ENCODE measurements at places on chromosomes 11 and 22. TPM values are rescaled to one million over a fixed set of nuclear protein-coding genes. Genes with fewer than 3 reads are reported as not detected.

Gene VWCE
- total RNA-seq = 0.88 TPM

Gene RHOD
- total RNA-seq = 27.2 TPM

Gene TMEM132A
- 8.5 TPM for total RNA-seq

Gene OR4D5
- not detected for total RNA-seq

Gene EHF
- 132 TPM for total RNA-seq

Gene DENND6B
- 5.4 TPM for total RNA-seq

Gene DGCR2
- 36.8 TPM for total RNA-seq

Gene OR52I2
- total RNA-seq = not detected

Gene LRRC10B
- total RNA-seq = 1.5 TPM

DNA sequence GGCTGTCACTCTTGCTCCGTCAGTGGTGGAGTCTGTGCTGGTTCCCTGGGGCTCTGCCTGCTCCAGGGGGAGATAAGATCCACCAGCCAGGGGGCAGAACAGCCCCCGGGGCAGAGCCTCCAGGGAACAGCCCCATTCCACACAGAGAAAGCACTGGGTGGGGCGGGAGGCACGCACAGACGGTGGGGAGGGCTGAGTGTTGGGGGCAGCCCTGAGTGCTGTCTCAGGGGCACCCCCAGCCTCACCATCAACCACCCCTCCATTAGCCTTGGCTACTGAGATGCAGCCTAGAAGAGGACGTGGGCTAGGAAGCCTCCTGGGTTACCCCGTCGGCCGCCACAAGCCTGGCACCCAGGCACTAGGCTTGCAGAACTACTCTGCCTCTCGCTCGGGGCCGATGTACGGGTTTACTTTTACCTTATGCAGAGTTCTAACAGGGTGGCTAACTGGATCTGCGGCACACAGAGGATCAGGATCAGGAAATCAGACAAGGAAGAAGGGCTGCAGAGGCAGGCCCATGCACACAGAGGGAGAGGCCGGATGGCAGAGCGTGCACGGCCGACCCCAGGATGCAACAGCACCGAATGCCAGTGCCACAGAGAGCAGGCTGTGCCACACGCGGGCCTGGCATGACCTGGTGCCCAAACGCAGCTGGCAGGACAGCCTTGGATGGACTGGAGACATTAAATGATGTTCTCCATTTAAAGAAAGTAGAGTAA is 140.5 kb downstream of the CTTN start:
- DNase-seq = no peak

- DNase-seq = no peak
These were observed 144.8 kb downstream of the FEZ1 start for GRCh38 chr11:125351033-125351867.

DNA sequence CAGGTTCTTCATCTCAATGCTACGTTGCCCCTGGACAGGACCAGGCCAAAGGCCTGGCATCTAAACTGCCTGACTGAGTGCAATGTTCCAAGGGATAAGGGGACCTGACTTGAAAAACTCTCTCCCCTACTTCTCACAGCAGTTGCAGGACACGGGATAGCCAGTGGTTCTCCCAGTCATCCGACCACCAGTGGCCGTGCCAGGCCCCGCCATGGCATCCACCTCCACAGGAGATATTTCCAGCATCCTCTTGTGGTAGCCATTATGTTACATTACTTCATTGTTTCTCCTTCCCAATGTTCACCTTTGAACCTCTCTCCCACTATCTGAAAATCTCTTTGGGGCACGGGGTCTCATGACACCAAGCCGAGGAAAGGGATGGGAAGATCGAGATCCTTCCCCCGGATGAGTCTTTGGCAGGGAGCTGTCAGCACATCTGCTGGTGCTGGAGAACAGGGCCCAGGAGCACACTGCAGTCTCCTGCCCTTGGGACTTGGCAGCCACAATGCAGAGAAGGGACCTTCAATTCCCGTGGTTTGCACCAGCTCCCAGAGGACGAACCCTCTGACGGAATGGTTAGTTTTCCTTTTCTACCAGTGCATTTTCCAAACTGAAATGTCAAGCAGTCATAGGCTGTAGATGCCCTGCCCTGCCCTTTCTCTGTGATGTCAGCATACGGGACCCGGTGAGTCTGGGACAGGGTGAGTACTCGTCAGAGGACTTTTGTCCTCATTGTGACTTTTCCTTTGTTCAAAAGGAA is 121.2 kb downstream of the ETS1 start:
- no peak for DNase-seq

DNA sequence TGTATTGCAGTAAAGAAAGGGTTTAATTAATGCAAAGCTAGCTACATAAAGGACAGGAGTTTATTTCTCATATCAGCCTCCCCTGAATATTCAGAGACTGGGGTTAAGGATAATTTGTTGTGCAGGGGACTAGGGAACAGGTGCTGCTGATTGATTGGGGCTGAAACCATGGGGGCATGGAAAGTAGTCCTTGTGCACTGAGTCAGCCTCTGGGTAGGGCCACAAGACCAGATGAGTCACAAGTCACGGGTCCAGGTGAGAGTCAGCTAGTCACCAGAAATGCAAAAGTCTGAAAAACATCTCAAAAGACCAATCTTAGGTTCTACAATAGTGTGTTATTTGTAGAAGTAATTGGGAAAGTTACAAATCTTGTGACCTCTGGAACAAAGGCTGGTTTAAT is 32.9 kb upstream of the SYT13 start:
- DNase-seq = no peak

- DNase-seq = no peak
These were observed 3.5 kb downstream of the MYO7A start for GRCh38 chr11:77131560-77131959.

DNA sequence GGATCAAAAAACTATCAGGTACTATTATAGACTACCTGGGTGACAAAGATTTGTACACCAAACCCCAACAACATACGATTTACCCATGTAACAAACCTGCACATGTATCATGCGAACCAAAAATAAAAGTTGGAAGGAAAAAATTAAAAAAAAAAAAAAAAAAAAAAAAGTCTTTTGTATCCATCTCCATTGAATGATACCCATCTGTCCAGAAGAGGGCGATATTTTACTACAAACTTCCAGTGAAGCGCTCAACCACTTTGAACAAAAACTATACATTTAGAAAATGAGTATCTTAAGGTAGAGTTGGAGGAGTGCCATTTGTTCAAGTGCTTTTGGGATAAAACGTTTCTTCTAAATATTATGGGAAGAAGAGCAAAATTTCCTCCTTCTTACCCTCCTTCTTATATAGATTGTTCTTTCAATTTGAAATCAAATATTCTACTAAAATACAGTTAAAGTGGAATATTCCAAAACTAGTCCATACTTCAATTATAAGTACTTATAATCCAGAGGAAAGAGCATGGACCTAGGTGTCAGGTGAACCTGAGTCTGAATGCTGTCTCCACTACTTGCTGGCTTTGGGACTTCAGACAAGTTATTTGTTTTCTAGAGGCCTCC is 23.3 kb downstream of the ARL14EP start:
- DNase-seq = no peak

DNA sequence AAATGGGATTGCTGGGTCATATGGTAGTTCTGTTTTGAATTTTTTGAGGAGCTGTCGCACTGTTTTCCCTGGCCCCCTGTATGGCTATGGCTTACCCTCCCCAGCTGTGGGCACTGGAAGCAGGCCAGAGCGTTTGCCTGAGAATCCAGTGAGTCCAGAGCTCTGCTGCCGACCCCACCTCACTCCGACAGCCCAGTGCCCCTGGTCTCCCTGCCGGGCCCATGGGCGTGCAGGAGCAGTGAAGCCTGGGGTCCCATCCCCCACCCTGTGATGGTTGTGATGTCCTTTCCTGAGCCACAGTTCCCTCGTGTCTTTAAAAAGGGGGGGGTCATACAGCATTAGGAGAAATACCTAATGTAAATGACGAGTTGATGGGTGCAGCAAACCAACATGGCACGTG is 13.3 kb upstream of the GRAMD4 start:
- DNase-seq = no peak

DNA sequence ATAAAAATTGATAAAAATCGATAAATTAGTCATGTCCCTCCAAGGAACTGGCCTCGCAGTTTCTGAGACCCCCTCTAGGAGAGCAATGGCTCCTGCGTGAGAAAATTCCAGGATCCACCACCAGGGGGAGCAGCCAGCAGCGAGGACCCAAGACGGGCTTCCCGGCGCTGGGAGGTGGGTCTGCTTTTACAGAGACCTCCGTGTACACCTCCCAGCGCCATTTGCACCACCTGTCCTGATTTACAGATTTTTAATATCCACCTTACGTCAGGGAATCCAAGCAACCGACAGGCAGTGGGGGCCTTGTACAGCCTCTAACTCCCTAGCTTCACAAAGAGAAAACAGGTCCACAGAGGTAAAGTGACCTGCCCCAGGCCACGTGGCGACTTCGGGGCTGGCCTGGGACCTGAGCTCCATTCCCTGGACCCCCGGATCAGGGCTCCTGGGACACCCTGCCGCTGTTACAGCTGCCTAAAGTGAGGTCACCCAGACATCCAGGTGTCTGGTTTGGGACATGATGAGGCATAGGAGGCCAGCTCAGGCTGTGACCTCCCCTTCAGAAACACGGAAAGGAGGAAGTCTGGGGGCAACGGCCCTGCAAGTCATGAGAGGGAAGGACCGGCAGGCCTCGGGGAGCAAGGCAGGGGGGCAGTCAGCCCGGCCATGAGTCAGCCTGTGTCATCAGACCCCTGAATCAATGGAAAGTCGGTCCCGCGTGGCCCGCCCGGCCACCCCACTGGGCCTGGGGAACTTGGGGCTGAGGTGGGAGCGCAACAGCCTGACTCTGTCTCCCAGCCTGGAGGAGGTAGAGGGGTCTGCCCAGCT is 3.5 kb downstream of the OSM start:
- peak; percentile 51 for DNase-seq

- DNase-seq = peak; percentile 52
These were observed 28.3 kb upstream of the WNT11 start for GRCh38 chr11:76234416-76235232.

DNA sequence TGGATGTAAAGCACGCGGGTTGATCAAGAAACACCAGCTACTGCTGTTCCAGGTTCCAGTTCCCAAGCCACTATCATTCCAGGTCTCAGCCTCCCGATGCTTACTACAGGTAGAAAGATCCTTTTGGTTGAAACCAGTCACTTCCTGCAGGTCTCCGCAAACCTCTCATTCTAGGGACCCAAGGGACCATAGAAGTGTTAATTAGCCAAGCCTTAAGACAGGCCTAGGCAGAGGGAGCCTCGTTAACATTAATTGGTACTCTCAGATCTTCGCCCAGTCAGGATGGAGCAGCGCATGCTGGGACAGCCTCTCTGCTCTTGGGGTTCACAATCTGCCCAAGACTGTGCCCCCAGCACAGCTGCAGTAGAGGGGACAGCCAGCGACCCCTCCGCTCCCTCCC is 11.2 kb upstream of the OAF start:
- no peak for DNase-seq

GRCh38 chr11:303363-303762 is 4.0 kb upstream of the IFITM5 start:
- DNase-seq = no peak

- DNase-seq = no peak
These were observed 15.3 kb downstream of the IL10RA start for GRCh38 chr11:118001494-118001971.

GRCh38 chr11:42524534-42525227 is 787.1 kb upstream of the API5 start:
- no peak for DNase-seq

DNA sequence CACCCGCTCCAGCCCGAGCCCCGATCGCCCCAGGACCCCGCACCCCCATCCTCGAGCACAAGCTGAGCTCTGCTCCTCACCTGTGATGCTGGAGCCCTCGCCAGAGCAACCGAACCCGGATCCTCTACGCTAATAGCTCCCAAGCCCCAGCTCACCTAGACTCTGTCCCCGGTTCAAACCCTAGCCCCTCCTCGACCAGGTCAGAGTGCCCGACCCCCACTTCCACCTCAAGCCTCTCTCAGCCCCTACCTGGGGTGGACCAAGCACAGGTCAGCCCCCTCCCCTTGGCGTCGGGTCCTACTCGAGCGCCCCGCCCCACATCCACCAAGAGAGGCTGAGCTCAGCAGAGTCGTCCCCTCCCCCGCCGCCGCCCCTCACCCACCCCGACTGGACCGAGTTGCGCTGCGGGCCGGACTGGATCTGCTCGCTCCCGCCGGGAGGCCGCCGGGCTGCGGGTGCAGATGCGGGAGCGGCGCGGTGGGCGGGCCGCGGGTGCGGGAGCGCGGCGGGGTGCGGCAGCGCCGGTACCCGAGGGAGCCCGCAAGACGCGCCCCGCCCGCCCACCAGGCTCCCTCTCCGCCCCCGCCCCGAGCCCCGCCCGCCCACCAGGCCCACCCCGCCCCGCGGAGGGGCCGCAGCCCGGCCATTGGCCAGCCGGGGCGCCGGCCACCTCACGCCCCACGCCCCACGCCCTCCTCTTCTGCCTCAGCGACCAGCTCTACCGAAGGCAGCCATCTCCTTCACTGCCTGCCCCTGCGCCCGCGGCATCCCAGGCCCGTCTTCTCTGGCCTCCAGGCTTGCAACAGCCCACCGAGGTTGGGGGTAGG is 577 bp upstream of the DKK3 start:
- DNase-seq = no peak

DNA sequence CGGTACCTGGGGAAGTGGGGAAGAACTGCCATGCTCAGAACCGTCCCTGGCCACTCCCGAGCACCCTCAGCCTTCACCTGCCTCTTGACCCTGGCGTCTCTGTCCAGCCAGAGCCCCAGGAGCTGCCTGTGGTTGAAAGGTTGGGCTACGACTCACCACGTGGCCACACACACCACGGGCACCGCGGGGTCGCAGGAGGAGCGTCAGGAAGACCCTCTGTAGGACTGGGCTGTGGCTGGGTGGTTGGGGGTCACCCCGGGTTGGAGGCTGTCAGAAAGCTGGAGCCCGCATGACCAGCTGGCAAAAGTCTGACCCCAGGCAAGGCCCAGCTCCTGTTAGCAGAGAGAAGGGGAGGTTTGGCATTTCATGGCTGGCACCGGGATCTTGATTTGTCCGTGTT is 11.5 kb downstream of the KRTAP5-5 start:
- DNase-seq = no peak
